Neural progenitor cell (in vitro differentiated cells): ENCODE measurements at places on chromosomes 3 and 15. TPM values are rescaled to one million over a fixed set of nuclear protein-coding genes. Genes with fewer than 3 reads are reported as not detected.

The PLAAT1 gene
- 4.9 and 5.0 TPM in 2 replicates for total RNA-seq

The IQCH gene
- total RNA-seq = 6.4 and 21.0 TPM in 2 replicates

The TMEM40 gene
- not detected in 2 replicates for total RNA-seq

The CHRM5 gene
- total RNA-seq = not detected in 2 replicates

The MGLL gene
- total RNA-seq = 0.12 and 0.15 TPM in 2 replicates

DNA sequence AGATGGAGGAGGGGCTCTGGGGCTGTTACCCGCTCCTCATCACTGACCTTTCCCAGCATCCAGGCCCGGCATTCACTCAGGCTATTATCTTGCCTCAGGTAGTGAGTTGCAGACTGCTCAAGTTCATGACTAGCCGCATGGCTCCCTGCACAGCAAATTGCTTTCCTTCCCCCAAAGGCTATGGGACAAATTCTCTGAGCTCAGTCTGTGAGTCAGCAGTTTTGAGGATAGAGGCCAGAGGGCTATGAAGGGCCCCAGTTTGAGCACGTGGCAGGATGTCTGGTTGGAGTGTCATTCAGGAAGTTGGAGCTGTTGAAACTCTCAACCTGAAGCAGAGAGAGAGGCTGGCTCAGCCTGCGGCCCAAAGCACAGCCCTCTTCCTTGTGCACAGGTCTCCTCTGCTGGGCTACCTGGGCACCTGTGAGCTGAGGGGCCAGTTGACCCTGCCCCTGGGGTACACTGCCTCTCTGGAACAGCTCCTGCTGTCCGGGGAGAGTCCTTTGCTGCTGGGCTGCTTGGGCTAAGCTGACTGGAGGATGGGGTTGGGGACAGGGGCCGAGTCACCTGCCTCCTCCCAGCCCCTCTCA lies 7.9 kb downstream of the FAH start:
- DNase-seq = no peak

GRCh38 chr15:29196290-29196689 lies 73.3 kb downstream of the NSMCE3 start:
- DNase-seq = no peak

DNA sequence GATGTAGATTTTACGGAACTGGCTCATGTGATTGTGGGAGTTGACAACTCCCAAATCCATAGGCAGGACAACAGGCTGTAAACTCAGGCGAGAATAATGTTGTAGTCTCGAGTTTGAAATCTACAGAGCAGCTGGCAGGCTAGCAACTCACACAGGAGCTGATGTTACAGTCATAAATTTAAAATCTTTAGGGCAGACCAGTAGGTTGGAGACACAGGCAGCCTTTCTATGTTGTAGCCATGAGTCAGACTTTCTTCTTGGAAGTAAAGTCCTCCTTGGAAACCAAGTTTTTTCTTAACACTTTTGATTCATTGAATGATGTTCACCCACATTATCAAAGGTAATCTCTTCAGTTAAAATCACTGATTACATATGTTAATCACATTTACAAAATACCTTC lies 89.1 kb upstream of the ALCAM start:
- DNase-seq = no peak

GRCh38 chr15:79884204-79884596 lies 12.6 kb downstream of the MTHFS start:
- no peak for DNase-seq

DNA sequence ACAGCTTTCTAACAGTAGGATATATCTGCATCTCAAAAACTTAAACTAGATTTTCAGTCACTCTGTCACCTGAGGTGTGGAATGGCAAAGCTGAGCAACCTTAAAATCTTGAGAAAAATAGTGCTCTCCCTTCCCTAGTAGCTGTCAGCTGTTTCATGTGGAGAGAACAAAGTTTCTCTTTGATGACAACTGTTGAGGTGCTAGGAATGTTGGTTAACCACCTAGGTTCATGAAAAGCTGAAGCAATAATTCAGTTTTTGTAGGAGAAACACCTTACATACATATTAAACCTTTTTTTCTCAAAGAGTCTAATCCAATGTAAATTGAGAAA lies 40.8 kb downstream of the TCF12 start:
- DNase-seq = no peak

GRCh38 chr3:141000027-141000663 lies 51.0 kb upstream of the SPSB4 start:
- peak; percentile 81 for DNase-seq

GRCh38 chr3:153601374-153601853 lies 439.4 kb downstream of the RAP2B start:
- DNase-seq = peak; percentile 24

DNA sequence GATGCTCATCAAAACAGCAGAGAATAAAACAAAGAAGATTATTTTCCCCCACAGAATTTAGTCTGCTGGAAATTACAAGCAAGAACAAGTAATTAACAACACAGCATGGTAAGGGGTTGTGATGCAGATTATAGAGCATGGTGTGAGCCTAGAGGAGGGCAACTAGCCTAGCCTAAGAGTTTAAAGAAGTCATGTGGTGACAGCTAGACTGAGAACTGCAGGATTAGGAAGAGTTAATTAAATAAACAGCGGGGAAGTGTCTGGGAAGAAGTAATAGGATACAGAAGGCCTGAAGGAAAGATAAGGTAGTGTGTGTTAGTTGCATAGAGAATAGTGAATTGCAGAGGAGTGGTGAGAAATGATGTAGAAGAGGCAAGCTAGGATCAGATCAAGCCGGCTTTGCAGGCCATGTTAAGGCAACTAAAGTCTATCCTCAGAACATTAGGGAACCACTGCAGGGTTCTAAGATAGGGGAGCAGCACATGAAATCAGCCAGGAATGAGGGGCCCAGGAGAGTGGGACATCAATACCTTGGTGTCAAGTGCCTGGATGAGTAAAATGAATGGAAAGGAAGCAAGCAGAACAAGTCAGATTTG lies 11.9 kb upstream of the PKM start:
- peak; percentile 87 for DNase-seq

DNA sequence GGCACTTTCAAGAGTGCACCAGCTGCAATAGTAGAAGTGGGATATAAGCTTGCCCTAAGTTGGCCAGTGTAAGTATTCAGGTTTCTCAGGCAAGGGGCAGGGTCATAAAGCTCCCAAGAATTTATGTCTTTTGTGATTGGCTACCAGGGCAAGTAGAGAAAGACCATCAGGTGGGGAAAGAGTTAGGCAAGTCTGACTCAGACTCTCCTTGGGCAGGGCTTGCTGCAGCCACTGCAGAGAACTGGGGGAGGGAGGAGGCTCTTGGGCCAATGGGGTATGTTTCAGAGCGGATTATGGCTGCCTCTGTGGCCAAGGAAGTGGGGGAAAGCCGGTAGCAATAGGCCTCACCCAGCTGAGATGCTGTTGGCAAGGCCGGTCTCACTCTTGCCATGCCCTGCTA lies 44.6 kb upstream of the SLC25A36 start:
- no peak for DNase-seq

DNA sequence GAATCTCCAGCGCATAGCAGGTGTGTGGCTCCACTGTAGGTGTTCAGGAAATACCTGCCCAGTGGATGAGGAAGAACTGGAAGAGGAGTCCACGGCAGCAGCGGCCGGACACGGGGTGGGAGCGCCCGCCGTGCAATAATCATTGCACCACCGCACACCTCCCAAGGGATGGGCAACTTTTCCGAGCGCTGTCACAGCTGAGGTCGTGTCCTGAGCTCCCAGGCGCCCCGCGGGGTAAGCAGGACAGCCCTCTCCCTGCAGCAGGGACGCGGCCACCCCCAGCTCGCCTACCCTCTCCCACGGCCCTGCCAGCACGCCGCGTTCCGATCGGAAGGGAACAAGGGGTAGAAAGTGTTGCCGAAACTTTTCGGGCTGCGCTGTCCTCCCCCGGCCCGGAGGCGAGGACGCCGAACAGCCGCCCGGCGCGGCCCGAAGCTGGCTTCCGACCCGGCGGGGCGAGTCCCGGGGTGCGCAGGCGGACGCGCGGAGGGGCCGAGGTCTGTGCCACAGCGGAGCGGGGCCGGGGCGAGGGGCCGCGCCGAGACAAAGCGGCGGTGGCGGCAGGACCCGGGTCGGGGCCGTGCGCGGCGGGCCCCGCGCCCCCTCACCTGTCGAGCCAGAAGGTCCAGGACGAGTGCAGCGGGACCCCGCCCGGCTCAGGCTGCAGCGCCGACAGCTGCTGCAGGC lies 475 bp downstream of the EIF4E3 start:
- DNase-seq = peak; percentile 63

DNA sequence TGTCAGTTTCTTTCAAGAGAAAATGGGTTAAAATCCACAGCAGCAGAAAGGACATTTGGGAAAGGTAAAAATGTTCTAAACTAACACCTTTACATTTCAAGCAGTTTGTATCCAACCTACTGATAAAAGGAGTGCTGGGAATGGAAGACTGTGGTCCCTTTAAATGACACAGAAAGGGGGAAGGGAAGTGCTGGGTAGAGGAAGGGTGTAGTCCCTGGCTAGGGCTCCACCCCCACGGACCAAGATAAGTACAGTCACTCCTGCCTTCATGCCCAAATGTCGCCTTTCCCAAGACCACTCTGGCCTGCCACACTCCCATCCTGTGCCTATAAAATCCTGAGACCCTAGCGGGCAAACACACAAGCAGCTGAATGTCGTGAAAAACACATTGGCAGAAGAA lies 350.9 kb upstream of the POU1F1 start:
- DNase-seq = no peak

- no peak for DNase-seq
Observed at GRCh38 chr3:9395570-9396300, 1.7 kb upstream of the SETD5 start.

DNA sequence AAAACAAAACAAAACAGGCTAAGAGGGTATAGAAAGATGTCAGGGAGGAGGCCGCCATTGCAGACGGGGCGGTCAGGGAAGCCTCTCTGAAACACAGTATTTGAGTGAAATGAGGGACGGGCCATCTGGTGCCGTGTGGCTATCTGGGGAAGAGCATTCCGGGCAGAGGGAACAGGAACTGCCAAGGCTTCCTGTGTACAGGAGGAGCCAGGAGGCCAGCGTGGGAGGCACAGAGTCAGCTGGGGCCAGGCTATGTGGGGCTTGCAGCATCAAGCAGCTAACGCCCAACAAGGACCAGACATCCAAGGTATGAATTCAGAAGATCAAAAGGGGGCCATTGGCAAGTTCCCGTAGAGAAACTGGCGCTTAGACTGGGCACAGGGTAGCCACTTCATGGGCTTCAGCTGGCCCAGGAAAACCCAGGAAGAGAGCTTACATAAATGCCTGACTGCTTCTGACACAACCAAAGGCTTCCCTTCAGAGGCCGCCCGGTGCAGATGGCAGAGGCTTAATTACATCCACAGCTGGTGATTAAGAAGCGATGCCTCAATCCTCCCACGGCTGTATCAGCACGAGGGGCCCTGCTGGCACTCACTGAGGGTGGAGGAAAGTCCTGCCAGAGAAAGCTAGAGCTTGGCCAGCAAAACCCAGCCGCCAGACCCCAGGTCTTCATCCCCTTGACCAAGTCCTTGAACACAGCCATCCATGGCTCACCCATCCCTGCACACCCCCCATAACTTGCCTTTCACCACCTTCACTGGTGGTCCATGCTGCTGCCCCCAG lies 144.9 kb downstream of the MEGF11 start:
- DNase-seq = no peak

GRCh38 chr3:187662848-187663409 lies 7.3 kb downstream of the SST start:
- no peak for DNase-seq

GRCh38 chr3:168156479-168156878 lies 60.8 kb upstream of the GOLIM4 start:
- DNase-seq = no peak

- DNase-seq = no peak
Observed at GRCh38 chr3:194775731-194776130, 90.0 kb downstream of the FAM43A start.
